ENCODE measurements at places on chromosomes 1 and 21.

DNA sequence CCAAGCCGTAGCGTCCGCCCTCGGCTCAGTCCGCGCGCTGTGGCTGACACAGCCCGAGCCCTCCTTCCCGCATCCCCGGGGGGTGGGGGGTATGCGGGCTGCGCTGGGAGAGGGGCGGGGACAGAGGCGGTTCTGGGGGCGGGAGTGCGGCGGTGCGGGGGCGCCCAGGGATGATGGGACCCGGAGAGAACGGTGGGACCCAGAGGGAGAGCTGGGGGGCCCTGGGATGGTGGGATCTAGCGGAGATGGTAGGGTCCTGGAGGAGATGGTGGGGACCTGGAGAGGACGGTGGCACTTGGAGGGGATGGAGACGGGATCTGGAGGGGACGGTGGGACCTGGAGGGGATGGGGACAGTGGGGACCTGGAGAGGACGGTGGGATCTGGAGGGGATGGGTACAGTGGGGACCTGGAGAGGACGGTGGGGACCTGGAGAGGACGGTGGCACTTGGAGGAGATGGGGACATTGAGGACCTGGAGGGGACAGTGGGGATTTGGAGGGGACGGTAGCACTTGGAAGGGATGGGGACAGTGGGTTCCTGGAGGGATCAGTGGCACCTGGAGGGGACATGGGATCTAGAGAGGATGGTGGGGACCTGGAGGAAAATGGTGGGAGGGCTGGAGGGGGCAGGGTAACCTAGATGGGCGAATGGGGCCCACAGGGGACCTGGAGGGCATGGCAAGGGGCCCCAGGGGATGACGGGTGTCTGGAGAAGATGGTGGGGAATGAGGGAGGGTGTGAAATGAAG lies 477 bp downstream of the SNAP47 start:
- peak; percentile 54 for DNase-seq

- no peak for DNase-seq
Measured at GRCh38 chr1:77275194-77275593, 6.6 kb upstream of the AK5 start.

- DNase-seq, result no peak
Measured at GRCh38 chr1:221418346-221418745, 323.5 kb downstream of the DUSP10 start.

- DNase-seq, result no peak
Measured at GRCh38 chr1:91065337-91065736, 43.5 kb upstream of the ZNF644 start.

- no peak for DNase-seq
Measured at GRCh38 chr21:37764691-37765090, 151.6 kb downstream of the KCNJ6 start.

- no peak for DNase-seq
Measured at GRCh38 chr1:15412175-15412800, 2.6 kb downstream of the EFHD2 start.

DNA sequence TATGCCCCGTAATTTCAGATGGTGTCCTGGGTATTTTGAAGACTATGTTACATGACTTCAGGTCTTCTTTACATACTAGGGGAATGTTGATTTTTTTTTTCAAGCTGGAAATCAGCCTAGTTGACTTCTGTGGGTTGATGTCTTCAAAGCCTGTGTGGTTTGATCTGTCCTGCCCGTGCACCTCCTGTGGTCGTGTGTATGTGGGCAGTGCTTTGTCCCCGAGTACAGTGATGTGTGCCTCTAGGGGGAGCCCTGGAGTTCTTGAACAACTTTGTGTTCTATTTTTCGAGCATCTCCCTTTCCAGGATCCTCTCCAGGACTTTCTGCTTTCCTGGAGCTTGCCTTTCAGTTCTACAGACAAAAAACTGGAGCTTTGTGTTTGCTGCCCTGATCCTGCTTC lies 28.9 kb downstream of the OBSCN start:
- peak; percentile 64 for DNase-seq

GRCh38 chr1:111660204-111661150 lies 40.9 kb downstream of the RAP1A start:
- no peak for DNase-seq

- no peak for DNase-seq
Measured at GRCh38 chr1:67759692-67760029, 73.6 kb downstream of the GNG12 start.

Measured in NCI-H82 (cell line).